Caudate nucleus (tissue), 63 donors: ENCODE measurements at places on chromosomes 12 and 14.

DNA sequence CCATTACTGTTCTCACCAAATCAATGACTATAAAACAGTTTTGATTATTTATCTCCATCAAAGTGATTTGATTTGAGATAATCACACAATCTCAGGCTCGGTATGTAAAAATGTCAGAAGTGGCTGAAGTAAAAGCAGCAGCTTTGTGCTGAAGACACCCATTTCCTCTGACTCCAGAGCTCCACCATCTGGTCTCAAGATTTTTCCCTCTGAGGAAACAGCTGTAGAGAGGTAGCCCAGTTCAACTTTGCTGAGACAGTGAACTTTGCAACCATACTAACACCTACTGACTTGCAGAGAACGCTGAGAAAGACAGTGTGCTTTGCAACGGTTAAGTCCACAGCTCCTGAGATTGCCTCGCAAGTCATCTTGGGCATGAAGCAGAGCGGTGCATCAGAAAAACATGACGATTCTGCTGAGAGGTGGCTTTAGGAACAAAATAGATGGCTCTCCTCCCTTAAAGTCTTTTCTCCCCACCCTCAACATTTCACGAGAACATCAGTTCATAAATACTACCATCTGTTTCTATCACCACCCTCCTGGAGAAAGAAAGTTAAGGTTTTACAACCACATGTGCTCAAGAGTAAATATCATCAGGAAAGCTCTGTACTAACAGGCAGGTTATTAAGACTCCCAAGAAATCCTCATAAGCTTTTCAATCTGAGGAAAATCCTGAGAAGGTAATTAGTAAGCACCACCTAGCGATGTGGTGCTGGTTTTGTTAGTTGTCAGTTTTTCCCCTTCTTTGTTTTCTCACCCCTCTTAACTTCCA lies 34.8 kb downstream of the HIGD1C start:
- DNase-seq: peak; percentile 11

DNA sequence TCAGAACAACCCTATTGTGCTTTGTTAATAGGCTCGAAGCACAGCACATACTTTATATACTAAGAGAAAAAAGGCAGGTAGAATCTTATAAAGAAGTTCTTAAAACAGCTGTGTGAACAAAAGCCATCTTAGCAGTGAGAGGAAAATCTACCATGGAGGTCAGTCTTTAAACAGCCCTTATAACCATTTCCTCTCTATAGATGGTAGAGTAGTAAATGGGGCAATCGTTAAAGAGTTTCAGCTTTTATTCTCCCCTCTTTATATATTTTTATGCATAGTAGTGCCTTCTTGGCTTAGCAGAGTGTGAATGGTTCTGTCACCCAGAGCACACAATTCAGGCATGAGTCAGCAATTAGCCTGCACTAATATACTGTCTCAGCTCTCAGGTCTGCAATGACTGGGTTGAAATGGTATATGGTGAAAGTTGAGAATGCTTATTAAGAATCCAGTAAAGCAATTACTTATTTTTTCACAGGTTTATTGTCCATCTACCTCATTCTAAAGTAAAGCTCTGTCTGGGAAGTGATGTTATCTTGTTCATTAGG lies 305.0 kb downstream of the NELL2 start:
- no peak for DNase-seq

- DNase-seq: no peak
Measured at GRCh38 chr12:75868501-75868900, 163.1 kb downstream of the PHLDA1 start.

GRCh38 chr14:24937300-24937699 lies 112.6 kb downstream of the STXBP6 start:
- no peak for DNase-seq

GRCh38 chr12:213527-213932 lies 427 bp downstream of the SLC6A12 start:
- DNase-seq: no peak

- DNase-seq: no peak
Measured at GRCh38 chr12:26769611-26770010, 63.4 kb downstream of the ITPR2 start.

DNA sequence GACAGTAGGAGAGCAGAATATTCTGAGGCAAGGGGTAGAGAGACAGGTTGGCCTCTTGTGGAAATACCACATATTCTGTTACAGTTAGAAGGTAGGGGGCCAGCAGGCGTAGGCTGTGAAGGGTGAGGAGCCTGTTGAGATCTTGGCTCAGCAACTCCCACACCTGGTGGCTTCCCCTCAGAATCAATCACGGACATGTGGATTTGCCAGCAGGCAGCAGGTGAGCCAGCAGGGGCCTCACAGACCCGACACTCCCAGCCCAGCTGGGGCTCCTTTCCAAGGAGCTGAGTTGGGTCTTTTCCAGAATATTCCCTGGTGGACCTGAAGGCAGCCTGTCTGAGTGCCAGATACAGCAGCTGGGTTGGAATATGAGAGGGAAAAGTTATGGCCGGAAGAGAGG lies 150.0 kb upstream of the CRY1 start:
- DNase-seq: no peak

- DNase-seq: no peak
Measured at GRCh38 chr14:36021030-36021422, 155.5 kb downstream of the PTCSC3 start.

DNA sequence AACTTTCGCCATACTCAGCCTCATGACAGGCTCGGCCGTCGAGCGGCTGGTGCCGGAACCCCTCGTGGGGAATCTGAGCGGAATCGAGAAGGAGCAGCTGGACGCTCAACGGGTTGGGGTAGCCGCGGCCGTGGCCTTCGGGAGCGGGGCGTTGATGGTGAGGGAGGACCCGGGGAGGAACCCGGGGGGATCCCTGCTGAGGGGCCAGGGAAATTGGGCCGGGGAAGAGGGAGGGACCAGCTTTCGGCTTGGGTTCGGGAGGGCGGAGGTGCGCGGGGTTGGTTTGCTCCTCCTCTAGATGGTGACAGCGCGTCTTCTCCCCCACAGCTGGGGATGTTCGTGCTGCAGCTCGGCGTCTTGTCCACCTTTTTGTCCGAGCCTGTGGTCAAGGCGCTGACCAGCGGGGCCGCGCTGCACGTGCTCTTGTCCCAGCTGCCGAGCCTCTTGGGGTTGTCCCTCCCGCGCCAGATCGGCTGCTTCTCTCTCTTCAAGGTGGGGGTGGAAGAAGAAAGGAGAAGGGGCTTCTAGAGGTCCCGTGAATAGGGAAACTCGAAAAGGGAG lies 9.8 kb downstream of the ARHGEF25 start:
- no peak for DNase-seq

GRCh38 chr14:66359500-66359899 lies 126.7 kb upstream of the CCDC196 start:
- DNase-seq: no peak

DNA sequence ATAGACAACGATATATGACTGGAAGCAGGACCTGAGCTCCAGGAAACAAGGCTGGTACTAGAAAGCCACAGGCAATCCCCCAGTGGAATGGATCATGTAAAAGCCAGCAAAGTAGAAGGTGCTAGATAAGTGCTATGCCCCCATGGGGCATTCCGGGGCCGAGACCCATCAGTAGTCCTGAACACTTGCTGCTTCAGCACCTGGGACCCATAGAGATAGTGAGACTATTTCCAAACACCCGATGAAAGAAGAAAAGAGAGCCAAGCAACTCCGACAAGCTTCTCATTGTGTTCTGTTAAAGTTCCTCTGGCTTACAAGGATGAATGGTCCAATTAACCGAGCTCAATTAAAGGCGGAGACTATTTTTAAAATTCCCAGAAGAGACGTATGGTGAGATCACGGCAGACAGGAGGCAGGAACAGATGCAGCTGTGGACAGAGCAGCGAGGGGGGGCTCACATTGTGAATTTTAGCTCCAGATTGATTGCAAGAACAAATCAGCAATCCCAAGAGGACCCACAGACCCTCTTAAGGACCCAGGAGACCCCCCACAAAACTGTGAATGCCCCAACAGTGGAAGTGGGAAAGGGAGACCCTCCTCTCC lies 142.5 kb upstream of the OVCH1 start:
- DNase-seq: no peak

- DNase-seq: no peak
Measured at GRCh38 chr14:55914771-55915170, 203.4 kb upstream of the PELI2 start.

DNA sequence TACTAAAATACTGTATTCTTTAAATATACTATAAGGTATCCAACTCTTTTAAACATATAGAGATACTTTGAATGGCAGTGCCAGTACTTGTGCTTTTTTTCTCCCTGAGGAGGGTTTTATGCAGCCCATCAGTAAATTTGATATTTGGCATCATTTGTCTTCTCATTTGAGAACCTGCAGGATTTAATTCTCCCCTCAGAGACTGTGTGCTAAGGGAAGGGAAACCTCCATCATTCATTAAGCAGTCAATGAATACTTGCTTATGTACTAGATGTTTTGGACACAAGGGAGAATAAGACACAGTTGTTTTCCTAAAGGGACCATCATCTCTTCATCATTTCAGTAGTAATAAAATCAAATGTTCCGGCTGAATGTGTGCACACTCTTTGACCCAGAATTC lies 40.8 kb downstream of the FRS2 start:
- DNase-seq: no peak

DNA sequence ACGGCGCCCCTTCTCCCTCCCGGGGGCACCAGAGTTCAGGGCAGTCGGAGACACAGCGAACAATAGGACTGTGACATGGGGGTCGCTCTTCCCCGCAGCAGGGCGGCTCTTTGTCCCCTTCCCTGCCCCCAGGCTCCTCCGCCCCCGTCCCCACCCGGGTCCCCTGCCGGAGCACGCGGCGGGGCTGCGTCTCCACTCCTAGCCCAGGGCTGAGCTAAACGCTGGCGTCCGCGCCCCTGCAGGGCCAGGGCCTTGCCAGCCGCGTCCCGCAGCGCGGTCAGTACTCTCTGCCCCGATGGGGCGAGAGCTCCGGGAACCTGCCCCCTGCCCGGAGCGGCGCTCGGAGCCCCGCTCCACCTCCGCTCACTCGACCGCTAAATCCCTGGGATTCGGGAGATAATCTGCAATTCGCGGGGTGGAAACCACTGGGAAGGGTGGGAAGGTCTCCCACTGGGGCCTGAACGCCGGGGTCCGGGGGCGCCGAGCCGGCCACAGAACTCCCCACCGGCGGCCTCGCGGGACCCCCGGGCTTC lies 825 bp upstream of the CCDC85C start:
- DNase-seq: no peak

- no peak for DNase-seq
Measured at GRCh38 chr12:34016361-34016760, 5.9 kb upstream of the ALG10 start.

- DNase-seq: no peak
Measured at GRCh38 chr12:124481257-124481750, 86.1 kb downstream of the NCOR2 start.

- DNase-seq: no peak
Measured at GRCh38 chr12:24012528-24012927, 63.1 kb upstream of the SOX5 start.

GRCh38 chr12:75720812-75721641 lies 209.6 kb upstream of the KRR1 start:
- DNase-seq: no peak

GRCh38 chr14:67646131-67646530 lies 26.4 kb downstream of the ARG2 start:
- no peak for DNase-seq

- no peak for DNase-seq
Measured at GRCh38 chr12:64587447-64587846, 22.8 kb upstream of the RASSF3 start.

GRCh38 chr14:79375356-79375755 lies 835.9 kb downstream of the DIO2 start:
- DNase-seq: no peak

GRCh38 chr14:22296722-22297121 lies 292.3 kb downstream of the DAD1 start:
- DNase-seq: no peak

- no peak for DNase-seq
Measured at GRCh38 chr14:21019366-21019765, 5.5 kb downstream of the NDRG2 start.

DNA sequence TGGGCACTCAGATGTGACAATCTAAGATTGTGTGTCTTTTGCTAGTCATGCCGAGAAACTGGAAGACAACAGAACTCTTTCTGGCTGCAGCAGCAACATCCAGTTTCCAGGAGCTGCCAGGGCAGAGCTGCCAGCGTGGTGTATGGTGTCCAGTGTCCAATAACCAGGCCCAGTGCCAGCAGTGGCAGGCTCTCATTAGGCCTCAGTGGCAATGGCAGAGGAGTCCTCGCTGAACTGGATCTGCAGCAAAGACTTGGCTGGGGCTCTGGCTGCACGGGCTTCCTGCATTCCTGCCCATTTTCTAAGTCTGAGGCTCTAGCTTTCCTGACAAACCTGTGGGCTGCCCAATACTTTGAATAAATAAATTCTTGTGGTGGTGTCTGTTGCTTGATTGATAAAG lies 26.2 kb upstream of the PPM1A start:
- DNase-seq: peak; percentile 52

- DNase-seq: no peak
Measured at GRCh38 chr12:118271183-118271582, 101.5 kb downstream of the TAOK3 start.

DNA sequence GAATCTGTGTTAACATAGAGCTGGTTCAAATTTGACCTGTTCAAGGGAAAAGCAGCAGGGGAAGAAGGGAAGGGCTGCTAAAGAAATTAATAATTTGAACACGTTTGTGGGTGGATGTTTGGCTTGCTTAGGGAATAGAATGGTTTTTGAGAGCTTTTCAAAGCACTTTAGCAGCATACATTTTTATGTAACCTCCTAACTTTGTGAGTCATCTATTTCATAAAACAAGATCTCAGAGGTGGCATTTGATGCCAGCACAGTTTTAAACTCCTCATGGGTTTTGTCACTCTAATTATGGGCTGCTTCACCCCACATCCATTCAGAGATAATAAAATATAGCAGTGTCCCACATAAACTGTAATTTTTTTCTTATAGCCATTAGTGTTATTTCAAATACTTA lies 143.8 kb downstream of the ACSS3 start:
- no peak for DNase-seq

GRCh38 chr14:71193663-71194062 lies 286.4 kb downstream of the PCNX1 start:
- DNase-seq: no peak

DNA sequence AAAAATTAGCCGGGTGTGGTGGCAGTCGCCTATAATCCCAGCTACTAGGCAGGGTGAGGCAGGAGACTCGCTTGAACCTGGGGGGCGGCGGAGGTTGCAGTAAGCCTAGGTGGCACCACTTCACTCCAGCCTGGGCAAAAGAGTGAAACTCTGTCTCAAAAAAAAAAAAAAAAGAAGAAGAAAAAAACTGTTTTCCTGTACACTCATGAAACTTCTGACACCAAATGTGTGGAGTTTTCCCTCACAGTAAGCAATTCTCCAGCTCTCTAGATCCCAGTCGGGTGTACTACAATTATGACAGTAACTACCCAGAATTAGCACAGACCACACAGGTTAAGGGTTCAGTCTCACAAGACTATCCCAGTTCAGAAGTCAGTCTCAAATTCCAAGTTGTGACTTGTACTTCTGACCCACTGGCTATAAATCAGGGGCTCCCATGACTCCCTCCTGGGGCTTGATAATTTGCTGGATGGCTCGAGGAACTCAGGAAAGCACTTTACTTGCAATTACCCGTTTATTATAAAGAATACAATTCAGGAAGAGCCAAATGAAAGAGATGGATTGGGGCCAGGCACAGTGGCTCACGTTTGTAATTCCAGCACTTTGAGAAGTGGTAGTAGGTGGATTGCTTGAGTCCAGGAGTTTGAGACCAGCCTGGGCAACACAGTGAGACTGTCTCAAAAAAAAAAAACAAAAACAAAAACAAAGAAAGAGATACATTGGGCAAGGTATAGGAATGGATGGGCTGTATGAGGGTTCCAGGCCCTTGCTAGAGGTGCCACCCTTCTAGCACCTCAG lies 12.4 kb upstream of the ARF6 start:
- DNase-seq: no peak

GRCh38 chr14:61573321-61573720 lies 122.0 kb upstream of the HIF1A start:
- no peak for DNase-seq

- DNase-seq: no peak
Measured at GRCh38 chr12:848173-848865, 95.9 kb downstream of the WNK1 start.
